Panc1 (cell line): ENCODE measurements at places on chromosomes 12 and 14.
A peak's percentile ranks its signal among the peaks of the same experiment; 100 is the strongest.

- no peak for DNase-seq
Measured at GRCh38 chr12:41967668-41968500, 176.8 kb downstream of the GXYLT1 start.

DNA sequence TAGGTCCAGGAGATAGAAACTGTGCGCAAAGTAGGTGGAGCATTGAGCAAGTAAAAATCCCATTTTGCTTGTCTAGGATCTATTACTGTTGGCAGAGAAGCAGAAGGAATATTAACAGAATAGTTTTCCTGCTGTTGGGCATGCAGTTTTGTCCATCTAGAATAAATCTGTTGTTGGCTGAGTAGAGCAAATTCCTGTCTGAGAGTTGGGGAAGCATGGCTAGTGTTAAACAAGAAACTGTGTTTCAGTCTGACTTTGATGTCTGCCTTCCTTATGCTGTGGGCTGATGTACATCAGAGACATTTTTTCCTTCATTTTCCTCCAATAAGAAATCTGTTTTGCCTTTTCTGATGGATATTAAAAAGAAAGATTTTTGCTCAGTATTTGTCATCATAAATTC, 98.2 kb downstream of the RAD52 start:
- no peak for DNase-seq

DNA sequence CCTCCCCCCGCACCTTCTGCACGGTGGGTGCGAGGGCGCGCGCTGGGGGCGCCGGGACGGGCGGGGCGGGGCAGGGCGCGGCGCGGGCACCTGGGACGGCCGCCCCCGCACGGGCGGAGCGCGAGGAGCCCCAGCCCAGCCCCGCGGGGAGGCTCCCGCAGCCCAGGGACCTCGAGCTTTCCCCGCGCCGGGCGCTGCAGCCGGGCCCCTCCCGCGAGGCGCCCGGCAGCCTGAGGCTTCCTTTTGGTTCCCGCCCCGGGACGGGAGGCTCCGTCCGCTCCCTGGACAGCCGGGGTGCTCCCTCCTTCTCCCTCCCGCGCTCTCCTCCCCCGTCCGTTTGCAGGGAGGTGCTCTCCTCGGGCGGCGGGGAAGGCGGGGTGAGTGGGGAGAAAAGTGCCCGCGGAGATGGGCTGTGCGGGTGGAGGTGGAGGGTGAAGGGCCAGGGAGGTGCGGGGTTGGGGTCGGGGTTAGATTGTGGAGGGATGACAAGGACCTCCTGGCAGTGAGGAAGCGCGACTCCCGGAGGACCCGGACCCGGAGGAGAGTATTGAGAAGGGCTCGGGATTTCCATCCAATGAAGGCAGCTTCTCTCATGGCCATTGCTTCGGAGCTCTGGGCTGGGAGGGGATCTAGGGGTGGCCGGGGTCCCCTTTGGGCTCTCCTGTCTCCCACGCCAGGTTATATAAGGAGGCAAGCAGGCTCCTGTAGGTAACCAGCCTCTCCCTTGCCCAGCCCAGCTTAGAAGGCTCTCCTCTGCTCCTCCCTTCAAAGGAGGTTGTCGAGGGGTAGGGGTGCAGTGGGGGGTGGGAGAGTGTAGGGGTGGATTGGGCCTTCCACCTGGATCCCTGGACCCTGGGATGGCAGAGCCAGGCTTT, 645 bp downstream of the JDP2 start:
- DNase-seq: no peak

- no peak for DNase-seq
Measured at GRCh38 chr14:36021030-36021422, 155.5 kb downstream of the PTCSC3 start.

- no peak for DNase-seq
Measured at GRCh38 chr12:74644681-74645080, 107.0 kb downstream of the ATXN7L3B start.

GRCh38 chr12:66111605-66112004, 18.9 kb downstream of the LLPH start:
- no peak for DNase-seq

- peak; percentile 35 for DNase-seq
Measured at GRCh38 chr14:58171090-58171489, 19.1 kb upstream of the ARMH4 start.

GRCh38 chr12:30884799-30885198, 41.7 kb upstream of the TSPAN11 start:
- no peak for DNase-seq

DNA sequence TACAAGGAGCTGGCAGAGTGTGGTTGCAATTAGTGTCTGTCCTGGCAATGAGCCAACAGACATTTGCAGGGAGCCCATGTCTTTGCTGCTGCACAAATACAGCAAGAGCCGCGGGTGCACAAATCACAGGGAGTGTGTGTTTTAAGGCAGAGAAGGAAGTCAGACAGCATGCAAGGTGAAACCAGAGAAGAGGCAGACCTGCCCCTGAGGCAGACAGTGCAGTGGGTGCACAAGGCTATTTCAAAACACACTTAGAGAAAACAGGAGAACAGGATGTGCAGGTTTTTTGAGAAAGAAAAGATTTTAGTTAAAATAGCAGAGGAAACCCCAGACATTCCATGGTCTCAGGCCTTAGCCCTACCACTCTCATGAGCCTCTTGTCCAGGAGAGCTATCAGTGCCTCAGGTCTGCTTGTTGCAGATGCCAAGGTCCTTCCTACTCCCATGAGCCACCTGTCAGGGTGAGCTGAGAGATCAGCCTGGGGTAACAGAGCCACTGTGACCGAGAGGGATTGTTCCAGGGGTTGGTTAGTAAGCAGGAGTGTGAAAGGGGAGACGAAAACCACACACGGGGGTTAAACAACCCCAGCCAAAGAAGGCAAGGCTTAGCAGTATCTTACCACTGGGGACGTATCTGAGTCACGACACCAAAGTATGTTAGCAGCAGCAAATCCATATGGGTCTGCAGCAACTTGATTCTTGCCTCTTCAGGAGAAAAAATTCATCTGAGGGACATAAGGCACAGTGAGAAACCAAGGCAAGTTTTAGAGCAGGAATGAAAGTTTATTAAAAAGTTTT, 78.1 kb downstream of the C14orf132 start:
- DNase-seq: no peak

GRCh38 chr12:95994476-95994875, 1.7 kb downstream of the HAL start:
- DNase-seq: no peak

GRCh38 chr14:63249092-63249491, 44.8 kb downstream of the RHOJ start:
- no peak for DNase-seq

- no peak for DNase-seq
Measured at GRCh38 chr12:76746516-76746915, 17.4 kb upstream of the ZDHHC17 start.

- DNase-seq: no peak
Measured at GRCh38 chr12:21659383-21659782, 1.7 kb upstream of the LDHB start.

- DNase-seq: no peak
Measured at GRCh38 chr12:31300783-31301182, 25.2 kb downstream of the SINHCAF start.

GRCh38 chr12:28994179-28994715, 154.8 kb upstream of the FAR2 start:
- DNase-seq: no peak

DNA sequence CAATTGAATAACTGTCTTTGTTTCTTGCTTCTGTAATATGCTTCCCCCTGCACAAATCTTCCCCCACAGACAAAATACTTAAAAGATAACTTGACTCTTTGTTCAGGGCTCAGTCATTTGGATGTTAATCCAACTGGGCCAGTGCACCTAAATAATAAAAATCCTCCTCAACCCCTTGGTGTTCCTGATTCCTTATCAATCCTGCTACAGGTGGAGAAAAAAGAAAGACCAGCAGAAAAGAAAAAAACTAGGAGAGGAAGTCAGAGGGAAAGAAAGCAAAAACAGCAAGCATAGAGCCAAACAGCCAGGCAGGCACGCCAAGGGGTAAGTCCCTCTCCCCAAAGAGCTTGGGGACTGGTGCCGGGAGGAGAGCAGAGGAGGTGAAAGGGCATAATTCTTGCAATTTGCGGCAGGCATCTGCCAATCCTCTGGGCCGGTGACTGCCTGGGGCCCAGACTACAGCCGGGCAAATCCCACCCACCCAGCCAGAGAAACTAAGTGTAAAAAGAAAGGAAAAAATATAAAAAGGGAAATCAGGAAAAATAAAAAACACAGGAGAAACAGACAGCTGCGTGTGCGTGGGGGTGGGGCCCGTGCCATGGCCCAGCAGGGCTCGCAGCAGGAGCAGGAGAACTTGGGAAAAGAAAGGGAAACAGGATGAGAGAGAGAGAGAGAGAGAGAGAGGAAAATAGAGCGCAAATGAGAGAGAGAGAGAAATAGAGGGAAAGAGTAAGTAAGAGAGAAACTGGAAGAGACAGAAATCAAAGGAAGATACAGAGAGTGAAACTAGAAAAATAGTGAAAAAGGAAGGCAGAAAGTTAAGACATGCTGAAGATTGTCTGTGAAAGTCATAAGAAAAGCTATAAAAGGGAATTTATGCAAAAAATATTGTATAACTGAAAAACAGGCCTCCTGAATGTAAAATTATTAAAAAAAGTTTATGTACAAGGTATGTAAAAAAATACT, 21.4 kb downstream of the KLRK1 start:
- no peak for DNase-seq

- DNase-seq: no peak
Measured at GRCh38 chr14:89283327-89284060, 133.5 kb downstream of the FOXN3 start.

DNA sequence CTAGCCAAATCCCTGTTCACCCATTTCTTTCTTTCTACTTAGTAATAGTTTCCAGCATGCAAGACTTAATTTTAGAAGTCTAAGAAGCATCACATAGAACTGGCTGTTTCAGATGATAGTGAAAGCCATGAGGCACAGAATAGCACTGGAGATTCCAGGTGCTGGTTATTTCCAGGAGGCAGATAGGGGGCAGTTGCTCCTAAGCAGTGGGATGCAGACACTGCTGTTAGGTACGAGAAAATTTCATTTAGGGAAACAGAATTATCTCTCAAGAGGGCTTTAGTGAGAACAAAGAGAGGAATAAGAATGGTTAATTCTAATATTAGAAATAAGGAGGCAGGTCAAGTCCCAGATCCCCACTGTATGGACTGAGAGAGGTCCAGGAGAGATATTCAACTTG, 3.6 kb upstream of the MDGA2 start:
- no peak for DNase-seq

- no peak for DNase-seq
Measured at GRCh38 chr14:101788016-101788635, 26.6 kb downstream of the PPP2R5C start.

DNA sequence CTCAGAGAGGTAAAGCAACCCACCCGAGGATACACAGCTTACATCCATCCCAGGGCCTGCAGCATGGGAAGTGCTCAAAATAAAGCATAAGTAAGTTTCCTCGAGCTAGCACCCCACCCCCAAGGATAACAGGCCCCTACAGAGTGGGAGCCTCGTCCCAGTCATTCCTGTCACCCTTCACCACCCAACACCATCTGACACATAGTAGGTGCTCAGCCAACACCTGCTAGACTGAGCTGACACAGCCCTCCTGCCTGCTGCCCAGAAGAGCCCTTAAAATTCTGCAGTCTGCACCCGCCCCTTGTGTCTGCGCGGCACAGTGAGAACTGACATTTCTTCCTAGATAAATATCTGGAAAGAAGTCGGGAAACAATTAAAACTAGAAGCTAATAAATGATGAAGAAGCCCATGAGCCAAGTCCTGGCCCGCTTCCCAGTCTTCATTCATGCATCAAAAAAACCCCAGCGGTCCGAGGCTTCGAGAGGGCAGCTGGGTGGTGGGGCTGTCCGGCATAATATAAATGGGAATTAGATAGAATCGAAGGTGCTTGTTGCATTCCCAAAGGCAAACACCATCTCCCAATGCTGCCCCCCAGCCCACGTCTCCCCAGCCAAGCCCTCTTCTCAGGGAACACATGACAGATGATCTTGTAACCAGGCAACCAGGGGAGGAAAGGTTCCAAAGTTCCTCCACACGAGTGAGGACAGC, 76.2 kb downstream of the BCL11B start:
- DNase-seq: no peak

- DNase-seq: no peak
Measured at GRCh38 chr12:132384916-132385774, 55.8 kb upstream of the GALNT9 start.

- DNase-seq: no peak
Measured at GRCh38 chr12:104218935-104219334, 3.4 kb downstream of the TXNRD1 start.

DNA sequence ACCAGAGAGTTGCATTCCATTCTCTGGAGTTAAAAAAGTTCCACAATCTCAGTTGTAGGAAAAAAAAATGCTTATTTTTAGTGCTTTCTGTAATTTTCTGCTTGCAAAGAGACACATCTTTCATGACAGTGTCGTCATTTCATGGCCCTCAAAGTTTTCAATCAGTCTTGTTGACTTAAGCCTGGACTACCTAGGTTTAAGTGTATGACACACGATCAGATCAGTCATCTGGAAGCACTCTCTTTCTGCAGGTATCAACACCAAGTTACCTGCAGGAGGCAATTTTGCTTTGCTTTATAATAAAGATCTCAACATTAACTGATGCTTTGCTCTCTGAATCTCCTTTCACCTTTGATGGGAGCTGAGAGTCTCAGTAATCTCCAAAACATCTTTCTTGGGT, 251.6 kb downstream of the BCAT1 start:
- no peak for DNase-seq

DNA sequence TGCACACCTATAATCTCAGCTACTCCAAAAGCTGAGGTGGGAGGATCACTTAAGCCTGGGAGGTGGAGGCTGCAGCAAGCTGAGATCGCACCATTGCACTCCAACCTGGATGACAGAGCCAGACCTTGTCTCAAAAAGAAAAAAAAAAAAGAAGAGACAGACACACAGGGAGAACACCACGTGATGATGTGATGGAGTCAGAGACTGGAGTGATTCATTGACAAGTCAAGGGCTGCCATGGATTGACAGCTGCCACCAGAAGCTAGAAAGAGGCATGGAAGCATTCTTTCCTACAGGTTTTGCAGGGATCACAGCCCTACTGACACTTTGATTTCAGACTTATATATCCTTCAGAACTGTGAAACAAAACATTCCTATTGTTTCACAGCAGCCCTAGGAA, 3.5 kb upstream of the HCFC2 start:
- no peak for DNase-seq

GRCh38 chr14:94038921-94039629, 12.9 kb downstream of the OTUB2 start:
- no peak for DNase-seq

GRCh38 chr14:100364403-100364802, 41.3 kb downstream of the SLC25A47 start:
- DNase-seq: no peak

GRCh38 chr14:24092505-24093206, 1.5 kb upstream of the PCK2 start:
- DNase-seq: no peak

- DNase-seq: no peak
Measured at GRCh38 chr12:126353604-126354003, 1288.4 kb downstream of the AACS start.

- DNase-seq: no peak
Measured at GRCh38 chr12:115132145-115132544, 448.2 kb upstream of the TBX3 start.

- DNase-seq: no peak
Measured at GRCh38 chr14:96303981-96304380, 48.0 kb downstream of the BDKRB1 start.
